ENCODE measurements at places on chromosomes 4 and X.

DNA sequence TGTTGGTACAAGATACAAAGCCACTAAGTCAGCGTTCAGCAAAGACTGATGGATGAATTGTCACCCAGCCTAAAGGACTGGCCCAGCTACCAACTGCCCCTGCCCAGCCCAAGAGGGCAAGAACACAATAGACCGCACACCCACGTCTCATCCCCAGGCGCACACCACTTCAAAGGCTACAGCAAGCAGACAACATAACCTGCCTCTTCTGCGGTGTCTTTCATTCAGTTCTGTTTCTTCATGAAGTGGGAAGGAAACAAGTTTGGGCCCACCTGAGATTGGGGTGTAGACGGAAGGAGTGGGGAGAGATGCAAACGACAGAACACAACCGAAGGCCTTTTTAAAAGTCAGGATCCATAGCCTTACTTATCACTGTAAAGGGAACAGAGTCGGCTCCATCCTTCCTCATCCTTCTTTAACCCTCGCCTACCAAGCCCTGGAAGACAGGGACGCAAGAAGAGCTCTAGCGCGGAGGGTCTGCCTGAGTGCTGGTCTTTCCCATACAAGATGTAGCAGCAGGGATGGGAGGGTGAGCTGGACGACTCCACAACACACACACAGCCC lies 691 bp downstream of the SCARB2 start:
- peak; percentile 12 for DNase-seq

- DNase-seq, result no peak
Measured at GRCh38 chrX:31269914-31270313, 198.1 kb upstream of the FTHL17 start.

DNA sequence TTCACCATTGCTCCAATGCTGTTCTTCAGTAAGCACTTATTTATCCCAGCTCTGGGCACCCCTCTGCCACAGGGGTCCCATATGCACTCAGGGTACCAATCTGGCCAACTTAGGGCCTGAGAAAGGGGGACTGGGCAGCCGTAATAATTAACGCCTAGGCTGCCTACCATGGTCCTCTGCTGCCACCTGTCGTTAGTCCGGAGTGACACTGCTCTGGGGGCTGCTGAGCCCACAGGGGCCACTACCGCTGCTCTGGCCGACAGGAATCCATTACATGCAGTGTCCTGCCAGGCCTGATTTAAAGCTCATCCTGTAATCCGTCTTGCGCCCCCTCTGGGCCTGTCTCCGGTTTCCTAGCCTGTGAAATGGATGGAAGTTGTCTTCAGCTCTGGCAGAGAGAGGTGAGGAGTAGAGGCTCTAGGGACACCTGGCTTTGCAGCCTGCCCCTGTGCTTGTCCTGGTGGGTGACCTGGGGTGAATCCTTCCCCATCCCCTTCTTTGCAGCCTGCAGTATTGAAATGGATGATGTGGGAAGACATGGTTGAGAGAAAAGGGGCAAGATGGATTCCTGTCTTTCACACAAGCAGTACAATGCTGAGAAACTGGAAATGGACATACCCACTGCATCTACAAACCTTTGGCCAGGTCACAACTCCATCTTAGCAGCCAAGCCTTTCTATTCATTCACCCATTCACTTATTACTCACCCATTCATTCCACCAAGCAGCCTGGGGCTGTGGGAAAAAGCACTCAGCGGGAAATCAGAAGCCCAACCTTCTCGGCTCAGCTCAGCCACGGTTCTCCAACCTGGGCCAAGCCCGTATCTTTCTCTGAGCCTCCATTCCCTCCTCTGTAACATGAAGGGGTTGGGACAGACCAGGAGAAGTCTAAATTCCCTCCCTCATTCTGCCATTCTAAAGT lies 116.3 kb upstream of the NALF2 start:
- DNase-seq, result peak; percentile 14

DNA sequence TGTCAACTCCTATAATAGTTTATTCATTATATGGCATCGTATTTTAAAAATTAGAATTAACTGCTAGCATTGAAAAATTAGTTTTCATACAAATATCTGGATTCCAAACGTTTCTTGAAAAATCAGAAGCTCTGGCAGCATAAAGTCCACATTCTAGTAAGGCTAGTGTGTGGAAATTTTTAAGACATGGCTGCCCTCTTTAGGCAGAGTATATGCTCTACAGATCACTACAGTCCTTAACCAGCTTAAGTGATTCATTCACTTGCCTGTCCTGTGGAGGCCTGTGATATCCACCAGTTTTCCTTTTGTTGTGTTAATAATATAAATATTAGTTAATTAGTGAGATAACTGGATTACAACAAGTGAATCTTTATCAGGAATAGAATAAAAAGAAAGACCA lies 287.2 kb downstream of the OPHN1 start:
- peak; percentile 31 for DNase-seq

DNA sequence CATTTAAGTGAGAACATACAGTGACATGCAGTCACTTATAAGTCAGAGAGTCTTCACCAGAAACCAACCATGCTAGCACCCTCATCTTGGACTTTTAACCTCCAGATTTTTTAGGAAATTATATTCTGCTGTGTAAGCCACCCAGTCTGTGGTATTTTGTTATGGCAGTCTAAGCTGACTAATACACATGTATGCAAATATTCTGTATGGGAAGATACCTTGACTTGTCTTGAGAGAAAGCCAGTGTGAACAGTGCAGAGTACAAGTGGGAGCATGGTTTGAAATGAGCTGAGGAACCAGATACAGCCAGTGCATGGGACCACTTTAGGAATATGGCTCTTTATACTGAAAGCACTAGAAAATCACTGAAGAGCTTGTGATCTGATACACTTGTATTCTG lies 110.4 kb upstream of the MAP9 start:
- no peak for DNase-seq

- peak; percentile 9 for DNase-seq
Measured at GRCh38 chr4:107719207-107719921, 670 bp downstream of the PAPSS1 start.
